ENCODE measurements at places on chromosomes 11 and 22. TPM values are rescaled to one million over a fixed set of nuclear protein-coding genes. Genes with fewer than 3 reads are reported as not detected.

DNA sequence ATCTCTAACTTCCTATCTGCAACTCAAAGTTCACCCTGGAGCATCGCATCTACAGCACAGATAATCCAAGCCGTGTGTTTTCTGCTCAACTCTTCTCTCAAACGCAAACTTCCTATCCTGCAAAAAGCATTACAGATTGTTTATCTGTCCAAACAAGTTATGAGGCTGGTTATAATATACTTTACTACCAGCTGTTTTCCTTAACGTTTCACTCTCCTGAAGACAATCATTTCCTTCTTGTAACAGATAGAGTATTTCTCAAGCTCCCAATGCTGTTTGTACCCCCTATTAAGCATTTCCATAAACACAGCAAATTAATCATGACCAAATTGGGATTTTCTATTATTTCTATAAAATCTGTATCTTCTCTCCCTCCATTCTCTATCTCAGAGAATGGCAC, 84.7 kb downstream of the SBF2 start:
- DNase-seq: no peak

GRCh38 chr11:32531528-32531927, 52.1 kb upstream of the EIF3M start:
- no peak for DNase-seq

- DNase-seq: no peak
Observed at GRCh38 chr11:129390303-129390821, 14.7 kb downstream of the BARX2 start.

GRCh38 chr11:65558002-65558929, at the start of gene LTBP3:
Gene LTBP3, minus strand, starts transcription at chr11:65558359. Its CDS starts 400 bp downstream, at chr11:65557959.
- peak; percentile 64 for DNase-seq

- DNase-seq: peak; percentile 51
Observed at GRCh38 chr11:123083623-123084029, 21.7 kb upstream of the HSPA8 start.

DNA sequence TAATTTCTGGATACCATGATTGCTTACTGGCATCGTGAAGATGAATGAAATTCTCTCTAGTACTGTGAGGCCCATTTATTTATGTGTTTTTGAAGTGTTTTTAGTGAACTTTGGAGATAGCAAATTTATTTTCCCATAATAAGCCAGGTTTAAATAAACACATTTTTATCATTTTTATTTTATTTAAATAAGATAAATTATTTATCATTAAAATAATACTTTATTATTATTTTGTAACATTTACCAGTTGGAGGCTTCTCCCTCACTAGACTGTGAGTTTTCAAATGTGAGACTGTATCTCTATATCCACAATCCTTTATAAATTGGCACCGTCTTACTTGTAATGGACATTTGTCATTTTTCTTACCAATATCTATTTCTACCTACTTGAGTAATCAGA, 351.7 kb downstream of the METTL15 start:
- DNase-seq: no peak

DNA sequence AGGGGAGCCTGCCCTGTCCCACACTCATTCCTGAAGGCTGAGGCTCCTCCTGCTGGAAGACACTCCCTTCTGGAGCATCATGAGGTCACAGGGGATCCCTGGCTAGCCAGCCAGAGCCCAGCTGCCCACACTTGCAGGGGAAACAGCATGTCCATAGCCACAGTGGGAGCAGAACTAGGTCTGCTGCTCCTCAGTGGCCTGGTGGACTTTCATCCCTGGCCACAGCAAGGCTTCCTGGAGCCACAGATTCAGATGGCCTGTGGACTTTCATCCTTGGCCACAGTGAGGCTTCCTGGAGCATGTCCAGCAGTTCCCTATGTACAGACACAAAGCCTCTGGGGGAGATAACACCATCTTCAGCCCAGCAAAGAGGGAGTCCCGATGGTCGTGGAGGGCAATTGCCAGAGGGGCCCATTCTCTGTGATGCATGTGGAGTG, 5.9 kb upstream of the APOL6 start:
- DNase-seq: no peak

- no peak for DNase-seq
Observed at GRCh38 chr11:103584021-103584420, 452.4 kb upstream of the DDI1 start.

DNA sequence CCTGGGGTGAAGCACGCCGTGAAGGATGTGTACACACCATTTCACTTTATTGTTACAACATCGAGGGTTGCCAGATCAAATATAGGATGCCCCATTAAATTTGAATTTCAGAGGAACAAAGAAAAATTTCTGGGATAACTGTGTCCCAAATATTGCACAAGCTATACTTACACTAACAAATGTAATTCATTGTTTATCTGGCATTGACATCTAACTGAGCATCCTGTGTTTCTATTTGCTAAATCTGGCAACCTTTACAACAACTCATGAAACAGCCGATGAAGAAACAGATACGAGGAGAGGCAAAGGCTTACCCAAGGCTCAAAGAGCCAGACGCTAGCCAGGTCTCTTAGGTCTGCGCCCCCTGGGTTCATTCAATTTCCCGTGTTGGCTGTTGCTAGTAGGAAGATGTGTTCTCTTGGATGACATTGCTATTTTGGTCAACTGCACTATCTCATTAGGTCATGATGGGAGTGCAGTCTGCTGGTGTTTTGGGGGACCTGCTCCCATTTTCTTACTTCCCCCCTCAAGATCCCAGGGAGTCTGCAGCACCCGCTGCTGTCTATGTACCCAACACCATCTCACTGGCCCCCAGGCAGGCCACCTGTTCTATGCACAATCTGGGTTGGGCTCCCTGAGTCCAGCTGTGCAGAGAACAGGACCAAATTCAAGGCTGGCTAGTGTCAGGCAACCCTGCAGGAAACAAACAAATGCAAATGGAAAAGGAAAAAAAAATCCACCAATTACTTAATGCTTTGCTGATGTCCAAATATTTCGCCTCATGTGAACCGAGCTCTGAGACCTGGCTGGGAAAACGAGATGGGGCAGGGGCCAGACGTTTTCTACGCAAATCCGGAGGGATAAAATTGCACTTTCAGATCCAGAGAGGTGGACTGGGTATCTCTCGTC, 560.9 kb downstream of the MIAT start:
- no peak for DNase-seq

GRCh38 chr11:76888989-76889388, 28.3 kb downstream of the ACER3 start:
- DNase-seq: no peak

DNA sequence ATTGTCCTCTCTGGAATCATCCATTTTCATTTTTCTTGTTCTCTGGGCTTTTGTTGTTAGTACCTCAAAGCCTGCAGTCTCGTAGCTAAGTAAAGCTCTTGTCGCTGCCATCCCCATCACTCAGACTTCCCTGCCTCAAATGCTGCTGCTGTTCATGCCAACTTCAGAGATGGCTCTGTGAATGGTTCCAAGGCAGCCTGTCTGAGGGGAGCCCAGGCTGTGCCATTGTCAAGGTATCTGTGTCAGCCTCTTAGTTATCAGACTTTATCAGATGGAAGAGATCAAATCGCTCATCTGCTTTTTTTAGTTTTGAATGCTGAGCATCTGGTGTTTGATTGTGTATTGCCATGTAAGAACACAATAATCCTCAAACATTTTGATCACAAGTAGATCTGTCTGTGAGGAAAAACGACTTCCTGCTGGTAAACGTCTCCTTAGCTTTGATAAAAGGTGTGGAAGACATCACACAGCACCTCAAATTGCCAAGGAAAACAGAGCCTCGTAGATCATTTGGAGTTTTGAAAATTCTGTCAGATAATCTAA, 304.2 kb upstream of the ZC3H12C start:
- no peak for DNase-seq

GRCh38 chr22:32619614-32620426, 145.2 kb downstream of the FBXO7 start:
- no peak for DNase-seq

DNA sequence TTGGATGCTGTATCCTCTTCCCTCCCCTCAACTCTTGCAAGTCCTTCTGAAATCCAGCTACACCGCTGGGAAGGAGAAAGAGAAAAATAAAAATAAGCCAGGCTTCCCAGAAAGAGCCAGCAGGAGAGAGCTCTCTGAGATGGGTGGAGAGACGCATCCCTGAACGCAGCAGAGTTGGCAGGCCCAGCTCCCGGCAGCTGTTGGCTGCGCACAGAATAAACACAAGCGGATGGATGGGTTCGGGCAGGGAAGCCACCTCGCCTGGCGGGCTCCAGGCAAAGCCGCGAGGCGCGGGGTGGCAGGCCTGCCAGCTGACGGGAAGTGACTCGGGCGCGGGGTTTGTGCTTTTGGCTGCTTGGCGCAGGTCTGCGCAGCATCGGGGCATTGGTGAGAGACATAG, 537.7 kb downstream of the MIAT start:
- DNase-seq: no peak

DNA sequence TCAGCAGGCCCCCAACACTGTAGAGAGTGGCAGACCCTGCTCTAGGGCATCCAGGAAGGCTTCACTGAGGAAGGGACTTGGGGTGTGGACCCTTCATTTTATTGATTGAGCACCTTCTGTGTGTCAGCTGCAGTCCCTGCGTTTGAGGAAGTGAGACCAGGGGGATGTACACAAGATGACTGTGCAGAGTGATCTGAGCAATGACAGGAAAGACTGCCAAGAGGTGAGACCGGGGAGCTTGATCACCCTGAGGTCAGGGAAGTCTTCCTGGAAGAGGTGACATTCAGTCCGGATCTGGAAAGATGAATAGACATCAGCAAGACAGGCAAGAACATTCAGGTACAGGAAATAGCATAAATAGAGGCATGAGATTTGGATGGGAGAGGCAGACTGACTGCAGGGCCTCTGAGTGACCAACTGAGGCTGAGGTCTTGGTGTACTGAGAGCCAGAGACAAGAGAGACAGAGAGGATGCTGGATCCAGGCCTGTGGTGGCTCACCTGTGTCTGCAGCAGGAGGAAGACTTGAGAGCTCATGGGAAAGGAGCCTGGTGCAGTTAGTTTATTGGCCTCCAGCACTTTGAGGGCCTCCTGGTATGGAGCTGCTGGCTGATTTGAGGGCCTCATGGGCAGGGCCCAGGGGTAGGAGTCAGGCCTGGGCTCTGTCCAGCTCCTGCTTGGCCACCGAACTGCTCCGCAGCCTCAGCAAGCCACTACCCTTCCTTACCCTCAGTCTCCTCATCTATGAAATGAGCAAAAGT, 5.2 kb downstream of the DGAT2 start:
- DNase-seq: no peak

GRCh38 chr11:60786811-60787567, 1.9 kb downstream of the MS4A10 start:
- DNase-seq: peak; percentile 17

DNA sequence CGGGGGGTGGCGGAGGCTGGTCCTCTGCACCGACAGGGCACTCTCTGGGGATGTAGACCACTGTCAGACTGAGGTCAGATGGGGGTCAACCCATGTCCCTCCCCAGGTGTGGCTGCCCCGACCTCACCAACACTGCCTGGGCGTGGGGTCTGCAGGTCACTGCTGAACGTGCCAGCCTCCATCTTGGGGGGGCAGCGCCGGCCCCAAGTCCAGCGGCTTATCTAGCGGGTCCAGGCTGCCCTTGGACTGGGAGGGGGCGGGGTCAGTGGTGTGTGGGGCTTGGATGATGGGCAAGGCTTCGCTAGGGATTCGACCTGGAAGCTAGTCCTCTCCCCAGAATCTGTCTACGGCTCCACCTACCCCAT, 178.2 kb downstream of the IGLL1 start:
- DNase-seq: no peak

GRCh38 chr11:28448186-28448585, 340.0 kb downstream of the METTL15 start:
- DNase-seq: no peak

DNA sequence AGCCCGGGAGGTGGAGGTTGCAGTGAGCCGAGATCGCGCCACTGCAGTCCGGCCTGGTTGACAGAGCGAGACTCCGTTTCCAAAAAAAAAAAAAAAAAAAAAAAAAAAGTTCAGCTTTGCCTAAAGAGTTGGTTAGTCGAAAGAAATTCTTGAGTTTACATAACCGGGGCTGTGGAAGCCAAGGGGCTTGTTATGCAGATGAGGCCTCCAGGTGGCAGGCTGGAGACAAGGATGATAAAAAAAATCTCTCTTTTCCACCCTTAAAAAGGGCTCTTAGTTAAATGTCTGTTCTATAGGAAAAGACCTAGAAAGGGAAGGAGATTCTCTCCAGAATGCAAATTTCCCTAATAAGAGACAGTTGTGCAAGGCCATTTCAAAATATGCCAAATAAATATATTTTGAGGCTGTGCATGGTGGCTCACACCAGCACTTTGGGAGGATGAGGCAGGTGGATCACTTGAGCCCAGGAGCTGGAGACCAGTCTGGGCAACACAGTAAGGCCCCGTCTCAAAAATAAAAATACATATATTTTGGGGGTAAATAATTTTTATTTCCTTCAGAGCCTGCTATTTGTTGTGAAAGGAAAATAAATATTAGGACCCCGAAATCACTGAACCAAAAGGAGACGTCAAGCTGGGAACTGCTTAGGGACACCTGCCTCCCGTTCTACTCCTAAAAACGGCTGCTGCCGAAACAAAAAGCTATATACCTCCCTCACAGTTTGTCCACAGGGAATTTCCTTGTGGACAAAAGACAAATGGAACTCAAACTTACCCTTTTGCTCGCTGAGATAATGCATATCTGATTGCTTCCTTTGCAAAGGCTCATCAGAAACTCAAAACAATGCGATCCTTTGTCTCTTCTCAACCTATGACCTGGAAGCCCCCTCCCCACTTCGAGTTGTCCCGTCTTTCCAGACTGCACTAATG, 2.4 kb upstream of the IFITM2 start:
- peak; percentile 74 for DNase-seq

GRCh38 chr11:61162092-61162941, 1.1 kb upstream of the VPS37C start:
- peak; percentile 62 for DNase-seq

DNA sequence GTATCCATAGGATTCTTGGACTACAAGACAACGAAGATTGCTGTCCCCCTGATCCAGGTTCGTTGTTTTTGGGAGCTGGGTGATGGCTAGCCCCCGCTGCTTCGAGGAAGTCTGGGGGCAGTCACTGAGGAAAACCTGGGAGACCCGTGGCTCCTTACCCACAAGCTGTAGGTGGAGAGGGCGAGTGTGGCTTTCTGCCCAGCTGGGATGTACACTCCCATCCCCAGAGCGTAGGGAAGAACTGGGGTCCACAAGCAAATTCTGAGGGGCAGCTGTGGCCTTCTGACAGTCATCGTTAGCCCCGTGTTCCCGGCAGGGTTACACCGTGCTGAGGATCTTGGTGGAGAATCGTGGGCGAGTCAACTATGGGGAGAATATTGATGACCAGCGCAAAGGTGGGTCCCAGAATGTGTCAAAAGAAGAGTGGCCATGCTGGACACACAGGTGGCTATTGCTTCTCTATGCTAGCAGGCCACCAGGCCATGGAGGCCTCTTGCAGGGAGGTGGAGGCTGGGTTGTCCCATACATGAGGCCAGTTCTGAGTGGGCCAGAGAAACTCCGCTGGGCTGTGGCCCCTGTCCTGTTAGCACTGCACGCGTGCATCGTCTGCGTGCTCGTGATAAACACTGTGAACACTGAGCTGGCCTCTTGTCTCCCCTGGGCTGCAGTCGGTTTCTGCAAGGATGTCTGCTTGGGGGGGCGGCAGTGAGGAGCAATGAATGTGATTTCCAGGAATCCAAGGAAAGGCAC, 39.8 kb downstream of the GLB1L2 start:
- no peak for DNase-seq

The SYT13 gene
- 13.1 TPM for polyA plus RNA-seq

The SELENOH gene
- 96.3 TPM for polyA plus RNA-seq

The UBE2L6 gene
- 18.7 TPM for polyA plus RNA-seq

The GAB4 gene
- polyA plus RNA-seq: not detected

The TIMP3 gene
- 1.6 TPM for polyA plus RNA-seq

The NRGN gene
- 3.5 TPM for polyA plus RNA-seq

The C22orf23 gene
- 0.26 TPM for polyA plus RNA-seq

The RCN1 gene
- polyA plus RNA-seq: 191 TPM

The RBM4 gene
- 168 TPM for polyA plus RNA-seq

The IL17REL gene
- polyA plus RNA-seq: 0.06 TPM

The OR4D10 gene
- not detected for polyA plus RNA-seq

The KCNJ1 gene
- 0.03 TPM for polyA plus RNA-seq

The SEPTIN5 gene
- polyA plus RNA-seq: 10.8 TPM

The SCGB1C1 gene
- polyA plus RNA-seq: not detected

All from A549 (cell line).